Stimulated activated CD4-positive, alpha-beta T cell treated with anti-CD3 and anti-CD28 coated beads, Interleukin-15, amount 100 ng/mL, for 1 hour (primary cell): ENCODE measurements at places on chromosomes 5 and 9.
A peak's percentile ranks its signal among the peaks of the same experiment; 100 is the strongest.

- DNase-seq: no peak
Observed at GRCh38 chr9:1994180-1994579, 21.0 kb upstream of the SMARCA2 start.

DNA sequence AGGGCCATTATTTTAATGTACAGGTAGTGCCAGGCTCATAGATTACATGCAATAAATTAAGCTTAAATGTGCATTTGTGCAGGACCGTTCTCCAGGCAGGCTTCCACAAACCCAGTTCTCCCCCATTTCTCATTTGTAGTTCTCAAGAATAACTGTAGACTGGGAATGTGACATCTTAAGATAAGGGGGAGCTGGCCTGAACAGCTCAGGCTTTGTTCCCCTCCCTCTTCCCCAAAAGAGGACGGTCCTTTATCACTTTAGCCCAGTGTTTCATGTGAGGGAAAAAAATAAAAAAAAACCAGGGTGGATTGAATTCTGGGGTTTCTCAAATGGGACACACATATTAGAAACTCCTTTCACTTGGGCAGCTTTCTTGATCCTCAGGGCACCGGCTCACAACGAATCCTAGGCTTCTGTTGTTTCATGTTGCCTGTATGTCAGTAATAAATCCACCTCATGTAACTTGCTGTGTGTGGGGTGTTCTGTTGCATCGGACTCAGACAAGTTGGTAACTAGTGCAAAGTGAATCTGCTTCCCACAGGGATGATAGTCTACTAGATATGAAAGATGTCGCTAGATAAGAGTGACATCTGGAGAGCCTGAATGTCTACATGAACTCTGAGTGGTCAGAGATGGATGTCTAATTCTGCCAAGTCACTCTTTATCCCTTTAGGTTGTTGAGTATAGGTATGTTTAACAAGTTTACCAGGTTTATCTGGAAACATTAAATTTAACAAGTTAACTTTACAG is 2030.6 kb upstream of the NUDT12 start:
- DNase-seq: no peak

DNA sequence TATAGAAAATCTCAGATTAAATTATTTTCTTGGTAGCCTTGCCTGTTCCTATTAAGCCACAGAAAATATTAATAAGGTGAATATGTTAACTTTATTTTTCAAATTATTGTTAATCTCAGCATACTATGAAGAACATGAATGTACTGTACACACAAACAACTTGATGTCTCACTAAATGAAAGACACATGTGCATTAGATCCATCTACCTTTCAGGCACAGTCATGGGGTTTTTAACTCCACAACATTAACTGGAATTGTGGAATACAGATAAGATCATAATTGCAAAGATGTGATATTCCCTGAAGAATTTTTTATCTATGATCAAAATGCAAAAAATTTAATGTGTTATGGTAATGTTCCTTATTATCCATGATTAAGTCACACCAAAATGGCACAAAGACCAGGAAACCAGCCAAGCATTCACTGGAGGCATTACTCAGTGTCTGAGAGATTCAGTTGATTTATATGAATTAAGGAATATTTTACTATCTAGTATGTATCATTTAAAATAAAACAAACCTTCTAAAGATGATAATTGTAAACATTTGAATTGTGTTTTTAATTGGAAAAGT is 150.0 kb upstream of the VCAN start:
- no peak for DNase-seq

DNA sequence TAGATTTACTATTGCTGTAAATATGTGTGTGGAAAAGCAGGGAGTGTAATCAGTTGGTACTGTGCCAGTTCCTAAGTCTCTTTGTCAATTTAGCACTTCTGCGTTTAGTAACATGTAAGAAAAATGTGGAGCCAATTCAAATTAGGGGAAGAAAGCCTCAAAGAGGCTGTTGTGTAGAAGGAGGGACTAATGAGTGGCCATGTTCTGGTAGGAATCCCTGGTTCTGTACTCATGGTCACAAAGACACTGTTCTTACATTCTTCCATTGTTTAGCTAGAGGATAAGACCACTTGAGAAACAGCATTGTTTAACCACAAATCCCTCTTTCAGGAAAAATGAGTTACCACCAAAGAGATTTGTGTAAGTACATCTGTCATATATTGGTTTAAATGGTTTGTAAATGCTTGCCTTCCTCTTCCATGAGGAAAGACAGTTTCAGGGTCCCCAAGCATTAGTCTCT is 14.9 kb downstream of the ARHGEF28 start:
- DNase-seq: no peak

DNA sequence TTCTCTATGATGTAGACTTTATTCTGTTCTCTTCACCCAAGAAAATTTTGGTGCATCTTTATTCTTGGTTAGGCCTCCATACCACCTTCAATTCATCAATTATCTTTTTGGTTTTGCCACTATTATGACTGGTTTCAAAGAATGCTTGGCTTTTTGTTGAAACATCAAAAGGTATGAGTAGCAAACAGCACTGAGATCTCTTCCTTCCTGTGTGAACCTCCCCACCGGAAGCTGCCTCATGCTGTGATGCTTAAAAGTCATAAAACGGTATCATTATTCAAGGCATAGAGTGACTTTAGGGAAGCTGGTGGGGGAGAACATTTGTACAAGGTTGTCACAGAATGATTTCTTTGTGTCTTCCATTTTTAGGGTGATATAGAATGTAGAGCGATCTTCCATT is 70.6 kb downstream of the IQGAP2 start:
- peak; percentile 19 for DNase-seq

- DNase-seq: no peak
Observed at GRCh38 chr5:148922606-148923005, 96.2 kb downstream of the ADRB2 start.
